ENCODE measurements at places on chromosomes 3 and 15.

- peak; percentile 20 for DNase-seq
Measured at GRCh38 chr3:110126065-110126464, 788.7 kb upstream of the DPPA4 start.

GRCh38 chr15:100723315-100723801 lies 121.0 kb downstream of the ASB7 start:
- peak; percentile 56 for DNase-seq

GRCh38 chr3:23629181-23629894 lies 176.4 kb upstream of the UBE2E1 start:
- DNase-seq: peak; percentile 57

GRCh38 chr3:96213393-96213792 lies 601.0 kb upstream of the EPHA6 start:
- no peak for DNase-seq

DNA sequence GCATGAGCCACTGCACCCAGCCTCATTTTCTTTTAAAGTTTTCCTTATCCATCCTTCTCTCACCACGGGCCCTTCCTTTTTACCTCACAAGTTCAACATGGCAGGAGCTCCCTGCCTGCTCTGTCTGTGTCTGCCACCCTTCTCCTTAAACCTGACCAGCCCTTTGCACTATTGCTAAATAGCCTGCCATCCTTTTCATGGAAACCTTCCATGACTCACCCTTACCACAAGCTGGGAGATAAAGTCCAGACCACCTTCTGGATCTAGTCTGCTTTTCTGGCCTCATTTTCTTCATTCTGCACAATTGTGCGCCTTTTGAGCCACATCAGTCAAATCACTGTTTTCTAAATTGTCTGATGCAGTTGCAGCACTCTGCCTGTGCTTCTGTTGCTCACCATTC lies 8.9 kb downstream of the PARP14 start:
- DNase-seq: peak; percentile 52

- DNase-seq: no peak
Measured at GRCh38 chr3:63056932-63057331, 181.7 kb upstream of the CADPS start.

All from epithelial cell of esophagus (primary cell).